Activated T-cell treated with anti-CD3 and anti-CD28 coated beads for 1 hour (primary cell): ENCODE measurements at places on chromosomes 11 and 22.

- DNase-seq, result no peak
These were observed 630.4 kb downstream of the METTL15 start for GRCh38 chr11:28738549-28738948.

DNA sequence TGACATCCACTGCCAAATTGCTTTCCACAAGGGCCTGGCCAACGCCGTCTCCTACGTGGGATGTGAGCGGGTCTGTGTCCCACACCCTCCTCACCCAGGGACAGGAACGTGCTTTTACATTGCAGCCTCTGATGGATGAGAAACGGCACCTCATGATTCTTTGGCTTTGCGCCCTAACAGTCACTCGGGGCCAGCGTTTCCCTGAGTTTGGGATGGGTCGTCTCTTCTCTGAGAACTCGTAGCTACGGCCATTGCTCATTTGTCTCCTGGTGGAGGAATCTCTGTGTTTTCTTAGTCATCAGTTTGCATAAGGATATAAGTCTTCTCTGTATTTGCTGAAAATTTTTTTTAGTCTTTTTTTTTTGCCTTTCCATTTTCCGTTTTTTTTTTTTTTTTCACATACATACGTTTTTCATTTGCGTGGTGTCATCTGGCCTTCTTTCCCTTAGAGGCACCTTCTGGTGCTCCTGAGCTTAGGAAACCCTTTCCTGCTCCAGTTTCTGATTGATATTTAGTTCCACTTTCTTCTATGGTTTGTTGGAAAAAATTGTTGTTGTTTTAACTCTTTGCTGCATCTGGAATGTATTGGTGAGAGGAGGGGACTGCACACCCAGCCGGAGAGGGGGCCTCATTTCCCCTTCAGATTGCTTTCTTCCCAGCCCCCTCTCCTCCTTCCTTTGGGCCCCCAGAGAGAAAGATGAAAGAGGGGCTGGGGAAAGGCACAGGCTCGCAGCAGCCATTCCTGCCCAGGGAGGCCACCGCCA is 12.0 kb downstream of the TNNT3 start:
- DNase-seq, result no peak

- no peak for DNase-seq
These were observed 76.0 kb upstream of the RRM1 start for GRCh38 chr11:4018641-4019040.

- no peak for DNase-seq
These were observed 159.4 kb downstream of the C11orf91 start for GRCh38 chr11:33540946-33541915.

DNA sequence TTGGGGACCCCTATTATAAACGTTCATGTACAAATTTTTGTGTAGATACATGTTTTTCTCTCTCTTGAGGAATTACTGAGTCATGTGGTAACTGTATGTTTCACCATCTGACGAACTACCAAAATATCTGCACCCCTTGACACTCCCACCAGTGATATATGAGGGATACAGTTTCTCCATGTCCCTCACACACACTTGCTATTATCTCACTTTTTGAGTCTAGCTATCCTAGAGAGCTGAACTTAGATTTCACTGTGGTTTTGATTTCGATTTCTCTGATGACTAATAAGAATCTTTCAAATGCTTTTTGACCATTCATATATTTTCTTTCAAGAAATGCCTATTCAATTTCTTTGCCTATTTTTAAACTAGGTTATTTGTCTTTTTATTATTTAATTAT is 200.2 kb downstream of the PGR start:
- no peak for DNase-seq

DNA sequence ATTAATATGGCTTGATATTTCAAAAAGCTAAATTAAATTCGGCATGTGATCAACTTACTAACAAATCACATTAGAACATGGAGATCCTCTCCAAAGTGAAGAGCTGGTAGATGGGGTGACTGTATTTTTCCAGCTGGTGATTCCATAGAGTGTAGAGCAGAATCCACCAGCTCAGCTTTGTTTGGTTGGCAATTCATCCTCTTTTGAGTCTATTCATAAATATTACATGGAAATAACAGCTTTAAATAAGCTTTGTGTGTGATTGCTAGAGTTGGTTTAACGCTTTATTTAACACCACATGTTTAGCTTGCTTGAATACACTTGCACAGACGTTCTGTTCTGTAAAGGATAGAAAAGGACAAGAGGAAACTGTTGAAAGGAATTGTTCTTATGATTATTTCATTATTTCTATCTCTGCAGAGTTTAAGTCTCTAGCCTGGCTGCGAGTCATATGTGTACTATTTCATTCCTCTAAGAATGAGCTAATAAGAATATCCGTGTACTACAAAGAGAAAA is 738.3 kb upstream of the KIRREL3 start:
- no peak for DNase-seq

GRCh38 chr22:20957102-20957682 is 9.9 kb upstream of the AIFM3 start:
- DNase-seq, result no peak

DNA sequence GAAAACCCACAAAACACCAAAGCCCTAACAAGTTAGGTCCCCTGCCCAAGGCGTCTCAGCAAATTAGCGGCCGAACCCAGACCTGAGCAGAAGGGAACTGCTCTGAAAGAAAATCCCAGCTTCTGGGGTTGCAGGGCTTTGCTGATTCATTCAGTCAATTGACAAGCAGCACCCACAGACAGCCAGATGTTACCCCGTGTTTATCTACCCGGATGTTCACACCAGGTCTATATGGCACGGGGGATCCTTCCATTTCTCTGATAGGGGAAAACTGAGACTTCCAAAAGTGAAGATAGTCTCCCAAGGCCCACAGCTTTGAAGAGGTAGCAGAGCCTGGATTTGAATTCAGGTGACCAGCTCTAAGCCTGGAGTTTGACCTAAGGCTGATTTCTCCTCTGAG is 14.0 kb upstream of the OAF start:
- DNase-seq, result no peak

GRCh38 chr11:35192347-35192746 is 53.4 kb downstream of the CD44 start:
- no peak for DNase-seq

DNA sequence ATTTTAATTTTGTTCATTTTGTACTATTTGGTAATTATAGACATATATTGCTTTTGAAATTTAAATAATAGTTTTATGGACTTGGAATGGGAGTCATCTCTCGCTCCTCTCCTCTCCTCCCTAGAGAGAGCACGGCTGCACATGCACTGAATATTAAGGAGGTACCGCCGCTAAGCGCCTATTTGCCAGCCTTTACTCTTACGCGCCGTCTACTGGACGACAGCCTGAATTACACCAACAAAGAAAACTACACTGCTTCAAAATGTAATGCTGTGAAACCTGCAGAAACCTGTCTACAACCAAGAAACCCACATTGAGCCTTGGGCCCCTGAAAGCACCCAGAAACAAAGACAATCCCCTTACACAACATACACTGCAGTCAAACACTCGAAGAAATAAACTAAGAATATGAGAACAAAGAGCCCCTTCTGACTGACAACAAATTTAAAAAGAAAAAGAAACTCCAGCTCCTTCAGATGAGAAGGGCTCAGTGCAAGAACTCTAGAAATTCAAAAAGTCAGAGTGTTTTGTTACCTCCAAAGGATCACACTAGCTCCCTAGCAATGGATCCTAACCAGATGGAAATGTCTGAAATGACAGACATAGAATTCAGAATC is 737.2 kb downstream of the LRRC4C start:
- no peak for DNase-seq

DNA sequence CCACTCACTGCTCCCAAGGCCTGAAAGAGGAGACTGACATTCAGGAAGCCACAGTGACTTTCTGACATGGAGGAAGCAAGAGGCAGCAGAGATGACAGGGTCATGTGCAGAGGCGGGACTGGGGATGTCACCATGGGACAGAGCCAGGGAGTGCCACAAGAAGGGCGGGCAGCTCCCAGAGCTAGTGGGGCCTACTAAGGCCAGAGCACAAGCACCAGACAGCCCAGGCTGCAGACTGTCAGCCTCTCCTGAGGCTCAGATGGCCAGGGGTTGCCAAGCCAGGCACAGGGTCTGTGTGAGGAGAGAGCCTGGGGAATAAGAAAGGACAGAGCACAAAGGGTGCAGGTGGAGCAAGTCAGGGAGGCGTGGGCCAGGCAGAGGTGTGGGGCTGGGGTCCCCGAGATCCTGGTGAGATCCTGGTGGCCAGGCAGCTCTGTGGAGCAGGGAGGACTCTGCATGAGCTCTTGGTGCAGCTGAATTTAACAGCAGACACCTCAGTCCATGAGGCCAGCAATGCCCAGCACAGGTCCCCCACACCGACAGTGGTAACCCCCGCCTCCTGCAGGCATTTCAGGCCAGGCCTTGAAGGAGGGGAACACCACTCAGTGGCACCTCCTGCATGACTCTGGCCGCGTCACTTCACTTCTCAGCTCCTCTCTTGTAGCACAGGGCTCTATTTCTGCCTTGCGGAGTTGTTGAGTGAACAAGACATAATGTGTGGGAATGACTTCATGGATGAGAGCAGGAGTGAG is 52.3 kb downstream of the SGSM3 start:
- no peak for DNase-seq

DNA sequence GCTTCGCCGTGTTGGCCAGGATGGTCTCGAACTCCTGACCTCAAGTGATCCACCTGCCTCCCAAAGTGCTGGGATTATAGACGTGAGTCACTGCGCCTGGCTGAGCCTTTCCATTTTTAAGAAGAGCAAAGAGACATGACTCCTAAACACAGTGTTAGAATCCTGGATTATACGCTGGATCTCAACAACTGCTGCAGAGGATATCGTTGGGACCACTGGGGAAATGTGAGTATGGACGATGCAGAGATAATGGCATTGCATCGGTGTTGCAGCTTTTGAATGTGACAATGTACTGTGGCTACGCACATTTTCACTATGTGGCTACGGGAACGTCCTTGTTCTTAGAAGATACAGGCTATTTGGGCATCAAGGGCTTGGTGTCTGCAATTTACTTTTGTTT is 6.2 kb downstream of the MRGPRF start:
- no peak for DNase-seq

GRCh38 chr11:70029861-70030380 is 48.2 kb upstream of the ANO1 start:
- no peak for DNase-seq

DNA sequence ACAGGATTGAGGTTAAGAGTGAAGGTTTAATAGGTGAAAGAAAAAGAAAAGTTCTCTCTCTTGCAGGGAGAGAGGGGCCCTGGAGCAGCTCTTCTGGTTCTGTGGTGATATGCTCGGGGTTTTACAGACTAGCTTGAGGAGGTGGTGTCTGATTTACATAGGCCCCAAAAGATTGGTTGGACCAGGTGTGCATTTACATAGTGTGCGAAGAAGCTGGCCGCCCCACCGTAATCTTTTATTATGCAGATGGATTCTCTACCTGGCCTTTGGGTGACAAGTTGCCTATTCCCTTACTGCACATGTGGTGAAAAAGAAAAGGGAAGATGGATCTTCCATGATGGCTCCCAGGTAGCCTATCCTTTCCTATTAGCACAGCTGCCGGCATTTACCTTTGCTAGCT is 219.9 kb upstream of the GRIA4 start:
- DNase-seq, result no peak

DNA sequence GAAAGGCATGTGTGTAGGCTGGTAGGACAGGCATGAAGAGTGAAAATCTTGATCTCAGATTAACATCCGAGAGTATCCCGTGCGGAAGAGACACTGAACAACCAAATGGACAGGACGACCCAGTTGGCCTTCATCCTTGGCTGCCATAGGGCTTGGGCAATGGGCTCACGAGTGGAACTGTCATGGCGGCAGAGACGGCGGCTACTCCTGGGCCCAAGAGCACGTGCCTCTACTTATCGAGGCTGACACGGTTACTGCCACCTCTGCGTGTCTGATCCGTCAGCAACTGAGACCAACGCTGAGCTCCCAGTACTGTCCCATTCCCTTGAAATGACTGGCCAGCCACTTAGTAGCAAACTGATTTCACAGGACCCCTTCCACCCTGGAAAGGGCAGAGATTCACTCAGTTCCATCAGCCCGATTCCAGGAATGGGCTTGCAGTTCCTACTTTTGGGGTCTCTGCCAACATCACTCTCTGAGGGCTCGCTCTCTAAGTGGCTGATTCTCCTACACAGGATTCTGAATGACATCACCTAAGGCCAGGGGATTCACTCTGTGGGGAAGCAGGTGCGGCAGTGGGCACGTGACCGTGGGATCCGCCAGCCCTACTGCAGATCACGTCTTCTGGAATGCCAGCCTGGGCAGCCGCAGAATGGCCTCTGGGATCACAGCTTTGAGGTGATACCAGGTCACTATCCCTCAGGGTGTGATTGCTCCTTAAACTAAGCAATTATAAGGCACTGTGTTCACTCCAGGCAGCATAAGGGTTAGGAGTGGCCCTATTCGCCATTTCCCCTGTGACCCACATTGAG is 97.8 kb downstream of the RPS6KA4 start:
- DNase-seq, result no peak

DNA sequence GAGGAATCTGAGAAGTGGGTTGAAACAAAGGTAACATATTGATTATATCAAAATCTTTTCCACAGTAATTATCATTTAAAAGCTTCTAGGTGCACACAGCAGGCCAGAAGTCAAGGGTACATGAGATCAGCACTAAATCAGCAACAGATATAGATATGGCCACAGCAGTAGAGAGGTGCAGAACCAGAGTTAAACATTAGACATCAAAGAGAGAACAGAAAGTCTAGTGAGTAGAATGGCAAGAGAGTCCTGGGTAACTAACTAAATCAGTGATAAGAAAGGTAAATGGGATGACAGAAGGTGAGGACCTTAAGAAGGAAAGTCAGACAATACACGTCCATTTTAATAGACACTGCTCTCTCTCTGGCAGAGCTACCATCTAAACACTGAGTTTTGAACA is 119.5 kb upstream of the GRIA4 start:
- no peak for DNase-seq

- no peak for DNase-seq
These were observed 6.8 kb downstream of the QSER1 start for GRCh38 chr11:32899438-32899837.

DNA sequence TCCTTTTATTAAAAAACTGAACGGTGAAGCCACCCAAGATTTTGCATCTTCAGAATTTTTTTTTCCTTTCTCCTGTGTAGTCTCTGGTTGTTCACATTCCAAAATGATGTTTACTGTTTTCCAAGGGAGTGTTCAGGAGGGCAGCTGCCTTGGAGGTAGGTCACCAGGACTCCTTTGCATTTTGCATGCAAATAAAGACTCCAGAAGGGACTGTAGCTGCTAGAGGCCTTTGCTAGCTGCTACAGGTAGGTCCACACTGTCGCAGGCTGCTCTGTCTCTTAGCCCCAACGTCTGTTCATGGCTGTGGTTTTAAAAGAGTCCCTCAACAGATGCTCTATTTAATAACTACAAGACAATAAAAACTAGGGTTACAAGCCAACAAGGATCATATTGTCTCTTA is 11.4 kb downstream of the CTSC start:
- no peak for DNase-seq

DNA sequence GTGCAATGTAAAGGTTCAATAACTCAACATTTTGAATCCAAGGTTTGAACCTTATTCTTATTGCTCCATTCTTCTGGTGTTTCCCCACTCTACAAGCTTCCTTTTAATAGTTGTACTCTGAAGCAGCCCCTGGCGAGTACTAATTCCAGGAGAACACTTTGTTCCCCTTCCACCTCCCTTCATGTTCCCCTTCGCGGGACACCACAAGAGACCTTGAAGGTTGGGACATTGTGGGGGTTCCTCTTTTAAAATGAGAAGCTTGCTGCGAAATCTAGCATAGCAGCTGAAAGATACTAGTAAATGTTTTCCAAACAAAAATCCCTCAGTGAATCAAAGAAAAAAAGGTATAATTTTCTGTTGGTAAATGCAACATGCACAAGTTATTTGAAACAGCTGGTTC is 626.3 kb upstream of the LRRC4C start:
- DNase-seq, result no peak

- no peak for DNase-seq
These were observed 66.9 kb downstream of the ALX4 start for GRCh38 chr11:44243086-44243485.

GRCh38 chr11:114202011-114202609 is 94.1 kb upstream of the NNMT start:
- no peak for DNase-seq
